ENCODE measurements at places on chromosomes 5 and 9. TPM values are rescaled to one million over a fixed set of nuclear protein-coding genes. Genes with fewer than 3 reads are reported as not detected.

Gene MLANA
- 0.25 TPM for total RNA-seq

Gene SGCD
- 1.4 TPM for total RNA-seq

Gene PCDHA7
- total RNA-seq, result not detected

Gene SLCO4C1
- total RNA-seq, result 29.4 TPM

Gene TMEM215
- not detected for total RNA-seq

Gene TSTD2
- total RNA-seq, result 13.8 TPM

Gene ZFP37
- 0.50 TPM for total RNA-seq

Gene DDX4
- total RNA-seq, result not detected

Gene GRXCR2
- not detected for total RNA-seq

Gene SLC36A3
- not detected for total RNA-seq

Gene PRRT1B
- 1.9 TPM for total RNA-seq

Gene CNTFR
- total RNA-seq, result 0.75 TPM

Gene PDZD2
- 0.67 TPM for total RNA-seq

Gene UGT3A1
- total RNA-seq, result 0.28 TPM

Gene IL13
- total RNA-seq, result not detected

- no peak for DNase-seq
- no peak overlapping the region for H3K27ac ChIP-seq
- no peaks in the 10 kb centered on the region for H3K36me3 ChIP-seq
- no peaks in the 10 kb centered on the region for H3K4me1 ChIP-seq
- no peaks in the 10 kb centered on the region for H3K27me3 ChIP-seq
These were observed 385.0 kb downstream of the EFNA5 start for GRCh38 chr5:107285772-107286171.

DNA sequence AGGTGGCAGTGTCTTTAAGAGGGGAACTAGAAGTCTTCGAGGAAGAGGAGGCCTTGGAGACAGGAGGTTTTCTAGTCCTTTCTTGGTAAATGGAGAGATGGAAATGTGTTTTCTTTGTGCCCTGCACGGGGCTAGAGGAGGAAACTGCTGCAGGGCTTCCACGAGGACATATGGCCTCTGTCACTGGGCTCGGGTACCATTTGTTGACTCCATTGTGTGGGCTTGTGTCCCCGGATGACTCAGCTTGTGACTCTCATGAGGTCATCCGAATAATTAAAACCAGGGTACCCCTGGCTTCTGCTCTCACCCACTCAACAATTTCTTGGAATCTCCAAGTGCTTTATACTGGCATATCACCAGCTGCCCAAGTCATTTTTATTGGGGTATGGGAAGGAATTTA, 261.7 kb downstream of the KIF4B start:
- no peak overlapping the region for H3K27ac ChIP-seq
- DNase-seq, result no peak
- no peaks in the 10 kb centered on the region for H3K4me1 ChIP-seq
- no peak overlapping the region for H3K4me3 ChIP-seq

DNA sequence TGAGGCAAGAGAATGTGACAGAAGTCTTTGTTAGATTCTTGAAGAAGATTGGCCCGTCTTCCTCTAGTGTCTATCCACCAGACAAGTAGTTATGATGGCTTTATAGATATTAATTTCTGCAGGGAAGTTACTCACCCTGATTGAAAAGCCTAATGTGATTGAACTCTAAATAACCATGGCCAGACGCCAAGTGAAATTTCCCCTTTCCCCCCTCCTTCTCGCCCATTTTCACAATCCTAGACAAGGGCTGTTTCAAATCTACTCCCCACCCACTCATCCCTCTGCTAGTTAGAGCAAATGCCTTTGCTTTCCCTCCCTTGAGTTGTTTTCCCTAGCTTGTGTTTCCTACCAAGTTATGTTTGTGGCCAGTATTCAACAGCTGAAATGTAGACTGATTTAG, 182.5 kb downstream of the TMEM167A start:
- no peak overlapping the region for H3K4me3 ChIP-seq
- H3K36me3 ChIP-seq, result no peaks in the 10 kb centered on the region
- no peak for DNase-seq
- no peak overlapping the region for H3K27ac ChIP-seq

- H3K36me3 ChIP-seq, result no peaks in the 10 kb centered on the region
- H3K27ac ChIP-seq, result no peak overlapping the region
- H3K4me3 ChIP-seq, result no peak overlapping the region
These were observed 71.2 kb downstream of the CWC27 start for GRCh38 chr5:64839936-64840335.

GRCh38 chr9:114697951-114698351, 16.0 kb upstream of the TEX48 start:
- no peak overlapping the region for H3K27ac ChIP-seq
- no peaks in the 10 kb centered on the region for H3K36me3 ChIP-seq
- H3K4me3 ChIP-seq, result no peak overlapping the region
- no peak for DNase-seq
- no peaks in the 10 kb centered on the region for H3K4me1 ChIP-seq

- no peaks in the 10 kb centered on the region for H3K4me1 ChIP-seq
- no peaks in the 10 kb centered on the region for H3K27me3 ChIP-seq
- DNase-seq, result no peak
- H3K36me3 ChIP-seq, result no peaks in the 10 kb centered on the region
- no peak overlapping the region for H3K4me3 ChIP-seq
- no peak overlapping the region for H3K27ac ChIP-seq
These were observed 301.3 kb upstream of the IRX4 start for GRCh38 chr5:2184026-2184366.

DNA sequence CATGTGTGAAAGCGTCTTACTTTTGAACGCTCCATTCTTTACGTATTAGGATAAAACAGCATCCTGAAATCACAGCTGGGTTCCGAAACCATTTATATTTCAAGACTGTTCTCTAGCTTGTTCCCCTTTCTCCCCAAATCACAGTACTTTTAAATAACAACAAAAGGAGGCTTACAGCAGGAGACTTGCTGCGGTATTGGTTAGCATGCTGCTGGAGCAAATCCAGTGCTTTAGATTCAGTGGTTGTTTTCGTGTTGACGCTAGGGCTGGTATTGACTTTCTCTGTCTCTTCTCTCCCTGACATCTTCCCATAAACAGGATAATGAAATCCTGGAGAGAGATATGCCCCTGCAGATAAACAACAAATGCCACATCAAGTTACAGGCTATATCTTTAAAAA, 103.1 kb downstream of the ZNF608 start:
- no peak overlapping the region for H3K27ac ChIP-seq
- H3K4me1 ChIP-seq, result peaks cover 13% of the 10 kb centered on the region
- peaks cover 2% of the 10 kb centered on the region for H3K36me3 ChIP-seq
- no peak for DNase-seq

DNA sequence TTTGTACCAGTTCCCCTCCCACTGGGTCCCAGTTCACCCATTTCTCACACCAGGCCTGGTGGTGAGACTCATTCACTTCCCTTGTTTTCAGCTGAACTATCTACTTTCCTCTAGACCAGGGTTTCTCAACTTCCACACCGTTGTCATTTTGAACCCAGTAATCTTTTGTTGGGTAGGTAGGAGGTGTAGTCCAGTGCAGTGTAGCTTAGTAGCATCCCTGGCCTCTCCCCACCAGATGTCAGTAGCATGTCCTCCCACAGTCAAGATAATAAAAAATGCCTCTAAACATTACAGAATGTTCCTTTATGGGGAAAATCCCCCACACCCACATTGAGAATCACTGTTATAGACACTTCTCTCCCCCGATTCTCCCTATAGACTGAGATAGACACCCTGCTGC, 299.1 kb downstream of the EPB41L4A start:
- no peaks in the 10 kb centered on the region for H3K36me3 ChIP-seq
- no peaks in the 10 kb centered on the region for H3K27me3 ChIP-seq
- H3K4me1 ChIP-seq, result peaks cover 4% of the 10 kb centered on the region
- DNase-seq, result no peak

DNA sequence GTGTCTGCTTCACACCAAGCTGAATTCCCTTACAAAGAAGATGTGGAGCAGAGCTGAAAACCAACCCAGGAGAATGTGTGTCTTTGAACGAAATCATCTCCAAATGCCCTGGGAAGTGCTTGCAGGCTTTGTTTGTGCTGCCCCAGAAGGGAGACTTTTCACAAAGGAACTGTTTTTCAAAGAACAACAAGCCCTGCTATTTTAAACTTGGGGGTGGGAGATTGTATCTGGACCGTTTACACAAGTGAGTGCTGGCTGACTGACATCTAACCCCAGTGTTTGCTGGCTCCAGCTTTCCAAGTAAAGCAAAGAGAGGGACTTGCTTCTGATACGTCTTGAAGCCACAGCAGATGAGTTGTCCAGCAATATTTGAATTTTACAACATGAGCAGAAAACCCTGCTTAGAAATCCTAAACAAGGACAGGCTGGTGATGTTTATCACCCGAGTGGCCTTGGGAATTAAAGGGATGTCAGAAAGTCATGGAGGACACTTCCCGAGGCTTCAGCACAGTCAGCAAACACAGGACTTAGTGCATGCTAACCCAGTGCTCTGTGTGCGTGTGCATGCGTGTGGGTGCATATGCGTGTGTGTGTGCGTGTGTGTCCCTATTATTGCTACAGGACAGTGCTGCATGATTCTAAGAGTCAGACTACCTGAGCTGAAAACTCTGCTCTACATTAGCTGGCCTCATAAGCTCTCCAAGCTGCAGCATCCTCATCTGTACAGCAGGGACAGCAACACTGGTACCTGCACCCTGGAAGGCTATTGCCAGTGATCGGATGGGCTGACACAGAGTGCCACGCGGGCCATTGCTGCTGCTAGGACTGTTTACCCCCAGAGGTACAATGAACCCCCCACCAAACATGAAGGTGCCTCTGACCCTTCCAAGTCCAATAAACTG, 1.4 kb downstream of the ADAMTS12 start:
- peaks cover 4% of the 10 kb centered on the region for H3K4me1 ChIP-seq
- H3K36me3 ChIP-seq, result no peaks in the 10 kb centered on the region
- DNase-seq, result no peak

DNA sequence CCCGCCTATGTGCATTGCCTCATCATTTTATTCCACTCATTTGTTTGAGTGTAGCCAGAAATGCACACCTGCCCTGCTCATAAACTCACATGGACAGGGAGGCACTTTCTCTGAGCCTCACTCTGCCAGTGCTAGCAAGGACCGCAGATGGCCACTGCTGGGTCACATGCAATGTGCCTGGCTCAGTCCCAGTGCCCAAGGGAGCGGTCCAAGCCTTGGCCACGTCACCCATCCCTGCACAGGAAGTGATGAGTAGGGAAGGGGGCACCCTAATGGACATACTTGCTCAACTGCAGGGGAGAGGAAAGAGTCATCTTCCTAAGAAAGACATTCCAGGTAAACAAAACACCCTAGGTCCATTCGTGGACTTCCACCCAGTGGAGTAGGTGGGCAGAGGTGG, 630.9 kb downstream of the IRX1 start:
- H3K27ac ChIP-seq, result no peak overlapping the region
- no peak for DNase-seq
- no peaks in the 10 kb centered on the region for H3K36me3 ChIP-seq

GRCh38 chr5:142826741-142827492, 56.7 kb downstream of the ARHGAP26 start:
- no peak overlapping the region for H3K4me3 ChIP-seq
- H3K4me1 ChIP-seq, result peaks cover 17% of the 10 kb centered on the region
- H3K27ac ChIP-seq, result no peak overlapping the region
- H3K27me3 ChIP-seq, result no peaks in the 10 kb centered on the region

GRCh38 chr5:150527038-150527437, 19.1 kb downstream of the NDST1 start:
- no peak for DNase-seq
- H3K36me3 ChIP-seq, result peaks cover 6% of the 10 kb centered on the region
- H3K4me3 ChIP-seq, result no peak overlapping the region
- H3K27ac ChIP-seq, result peak overlapping the region; percentile 19
- H3K4me1 ChIP-seq, result peaks cover 53% of the 10 kb centered on the region

DNA sequence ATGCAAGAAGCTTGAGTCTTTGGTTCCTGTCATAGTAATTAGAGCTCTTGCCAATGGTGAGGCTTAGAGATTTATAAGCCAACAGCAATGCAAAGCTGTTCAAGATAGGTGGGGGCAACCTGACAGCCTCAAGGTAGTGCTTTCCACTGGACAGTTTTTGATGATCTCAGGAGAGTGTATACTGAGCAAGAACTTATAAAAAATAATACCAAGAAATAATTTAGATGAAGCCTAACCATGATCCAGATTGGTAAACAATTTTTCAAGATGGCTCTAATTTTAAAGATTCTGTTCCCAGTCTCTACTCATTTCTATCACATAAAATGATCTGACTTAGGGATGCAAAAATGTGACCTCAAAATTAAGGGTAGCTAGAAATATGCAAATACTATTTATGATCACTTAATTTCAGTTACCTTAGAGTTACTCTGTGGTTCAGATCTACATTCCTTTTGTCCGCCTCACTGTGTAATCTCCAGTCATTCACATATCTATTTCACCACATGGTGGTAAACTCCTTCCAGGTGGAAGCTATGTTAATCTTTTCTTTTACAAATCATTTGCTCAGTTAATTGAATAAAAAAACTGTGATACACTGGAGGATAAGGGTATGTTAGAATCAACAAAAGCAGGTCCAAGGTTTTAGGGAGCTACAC, 1228.0 kb upstream of the C9orf72 start:
- H3K4me1 ChIP-seq, result no peaks in the 10 kb centered on the region
- no peaks in the 10 kb centered on the region for H3K36me3 ChIP-seq
- DNase-seq, result no peak
- no peak overlapping the region for H3K27ac ChIP-seq
- H3K27me3 ChIP-seq, result peaks cover 3% of the 10 kb centered on the region

GRCh38 chr5:102130386-102130785, 165.7 kb downstream of the SLCO4C1 start:
- H3K4me1 ChIP-seq, result no peaks in the 10 kb centered on the region
- no peak overlapping the region for H3K27ac ChIP-seq
- H3K27me3 ChIP-seq, result no peaks in the 10 kb centered on the region
- H3K4me3 ChIP-seq, result no peak overlapping the region
- no peak for DNase-seq

DNA sequence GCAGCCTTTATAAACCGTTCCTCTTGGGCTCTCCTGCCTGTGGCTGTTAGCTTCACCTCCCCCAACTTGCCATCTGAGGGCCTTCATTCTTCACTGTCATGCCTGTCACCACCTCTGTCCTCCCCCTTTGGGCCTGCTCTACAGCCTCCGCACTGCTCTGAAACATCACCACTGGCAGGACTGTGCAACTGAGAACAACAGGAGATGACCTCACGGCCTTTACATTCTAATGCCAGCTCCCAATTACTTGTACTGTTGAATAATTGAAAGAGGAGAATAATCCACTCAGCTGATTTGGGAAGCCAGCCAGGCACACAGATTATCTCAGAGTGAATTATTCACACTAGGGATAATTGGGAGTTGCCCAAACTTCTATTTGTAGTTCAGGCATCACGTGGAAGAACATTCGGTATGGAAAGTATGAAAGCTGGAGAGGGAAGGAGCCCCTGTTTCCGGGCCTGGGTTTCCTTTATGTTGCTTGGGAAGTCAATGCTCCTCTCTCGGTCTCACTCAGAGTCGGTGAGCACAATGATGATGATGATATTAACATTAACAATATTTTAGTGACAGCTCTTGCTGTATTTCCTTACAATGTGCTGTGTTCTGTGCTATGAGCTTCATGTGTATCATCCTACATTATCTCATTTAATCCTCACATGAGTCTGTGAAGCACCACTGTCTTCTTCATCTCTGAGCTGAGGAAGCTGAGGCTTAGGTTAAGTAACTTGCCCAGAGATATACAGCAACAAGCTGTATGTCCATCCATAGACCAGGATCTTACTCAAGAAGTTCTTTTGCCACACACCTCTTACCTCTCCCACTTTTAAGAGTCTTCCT, 99.3 kb upstream of the LRRTM2 start:
- H3K36me3 ChIP-seq, result no peaks in the 10 kb centered on the region
- H3K4me3 ChIP-seq, result no peak overlapping the region
- no peak for DNase-seq
- peak overlapping the region; percentile 31 for H3K27ac ChIP-seq
- no peaks in the 10 kb centered on the region for H3K4me1 ChIP-seq
